ENCODE measurements at places on chromosomes 3 and 15.

- DNase-seq, result no peak
These were observed 19.0 kb downstream of the CISH start for GRCh38 chr3:50592568-50592967.

- no peak for DNase-seq
These were observed 159.9 kb upstream of the PFN2 start for GRCh38 chr3:150130404-150131100.

DNA sequence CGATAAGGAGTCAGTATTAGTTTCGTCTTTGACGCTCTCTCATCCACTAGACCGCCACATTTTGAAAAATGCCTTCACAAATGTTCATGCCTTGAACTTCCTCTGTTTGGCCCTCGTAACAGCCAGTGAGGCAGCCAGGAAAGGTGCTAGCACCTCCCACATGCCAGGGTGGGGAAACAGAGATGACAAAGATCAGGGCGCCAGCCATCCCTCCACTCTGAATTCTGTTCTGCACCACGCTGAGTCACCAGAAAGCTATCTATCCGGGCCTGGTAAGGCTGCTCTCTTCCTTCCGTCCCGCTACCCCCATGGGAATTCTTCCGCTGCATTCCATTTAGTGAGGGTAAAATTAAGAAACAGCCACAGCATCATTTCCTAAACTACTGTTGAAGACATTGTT lies 31.3 kb upstream of the BCL2L10 start:
- no peak for DNase-seq

GRCh38 chr15:88623061-88623460 lies 1.9 kb downstream of the AEN start:
- no peak for DNase-seq

- no peak for DNase-seq
These were observed 216.4 kb downstream of the TIGIT start for GRCh38 chr3:114510201-114510600.

All from naive thymus-derived CD8-positive, alpha-beta T cell (primary cell).